ENCODE measurements at places on chromosomes 7 and 10.

DNA sequence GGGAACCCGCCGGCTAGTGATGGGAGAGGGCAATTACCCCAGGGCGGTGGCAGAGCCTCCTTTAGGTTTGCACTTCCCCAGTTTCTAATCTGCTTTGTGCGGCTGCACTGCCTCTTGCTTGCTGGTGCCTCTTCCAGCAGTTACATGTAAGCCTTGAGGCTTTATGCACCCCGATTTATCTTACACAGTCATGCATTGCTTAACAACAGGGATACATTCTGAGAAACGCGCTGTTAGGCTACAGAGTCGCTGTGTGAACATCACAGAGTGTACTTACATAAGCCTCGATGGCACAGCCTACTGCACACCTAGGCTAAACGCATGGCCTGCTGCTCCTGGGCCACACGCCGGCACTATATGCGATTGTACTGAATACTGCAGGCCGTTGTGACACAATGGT lies 155.6 kb upstream of the MKI67 start:
- no peak for DNase-seq

DNA sequence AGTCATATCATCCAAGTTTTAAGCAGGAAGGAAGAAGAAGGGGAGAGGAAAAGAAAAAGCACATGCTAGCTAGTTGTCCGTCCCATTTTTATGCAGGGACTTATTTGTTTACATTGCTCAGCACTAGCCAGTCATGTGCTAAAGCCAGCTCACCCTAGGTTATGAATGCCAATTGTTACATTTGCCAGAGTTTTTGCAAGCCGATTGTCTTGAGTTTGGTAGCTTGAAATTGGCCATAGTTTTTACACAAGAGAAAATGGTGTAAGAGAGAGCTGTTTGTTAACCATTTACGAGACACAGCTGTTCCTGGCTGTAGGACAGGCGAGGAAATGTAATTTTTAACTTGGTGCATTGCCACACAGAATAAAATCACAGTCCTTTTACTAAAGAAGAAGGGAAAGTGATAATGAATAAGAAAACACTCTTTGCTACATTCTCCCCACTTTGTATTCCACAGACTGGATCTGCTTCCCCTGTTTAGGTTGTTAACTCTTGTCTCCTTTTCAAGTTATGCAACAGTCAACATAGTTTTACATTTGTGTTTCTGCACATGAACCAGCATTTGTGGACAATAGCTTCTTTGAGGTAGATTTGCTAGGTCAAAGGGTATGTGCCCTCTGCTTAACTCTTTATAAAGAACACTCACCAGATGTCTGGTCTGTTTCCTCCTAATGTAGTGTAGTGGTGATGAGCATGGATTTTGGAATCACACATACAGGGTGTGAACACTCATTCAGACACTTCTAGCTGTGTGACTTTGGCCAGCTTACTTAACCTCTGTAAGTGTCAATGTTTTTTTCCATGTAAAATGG lies 357.2 kb downstream of the LRMDA start:
- DNase-seq = no peak

DNA sequence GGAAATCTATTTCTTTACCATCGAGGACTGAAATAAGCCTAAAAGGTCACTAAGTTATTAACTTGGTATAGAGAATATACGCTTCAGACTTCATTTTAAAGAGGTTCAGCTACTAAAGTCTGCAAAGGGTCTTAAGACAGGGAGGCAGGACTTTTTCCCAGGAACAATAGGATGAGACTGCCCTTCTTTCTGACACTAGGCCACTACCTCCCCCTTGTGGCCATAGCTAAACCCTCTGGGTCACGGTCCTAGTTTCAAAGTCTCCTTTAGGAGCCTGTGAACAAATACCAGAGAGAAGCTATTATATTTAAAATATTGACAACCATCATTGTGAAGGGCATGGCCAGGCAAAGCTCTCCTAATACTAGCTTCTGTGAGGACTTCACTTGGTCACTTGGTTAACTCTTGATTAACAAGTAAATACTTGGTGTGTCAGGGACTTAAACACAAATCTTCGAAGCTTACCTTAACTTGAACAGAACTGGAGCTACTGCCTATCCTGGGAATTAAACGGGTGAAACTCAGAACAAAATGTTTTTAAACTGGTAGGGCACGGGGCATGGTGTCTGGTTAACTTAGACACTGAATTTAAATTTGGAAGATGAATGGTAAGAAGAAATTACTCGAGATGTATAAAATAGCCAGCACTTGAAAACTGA lies 75.6 kb downstream of the CCDC6 start:
- no peak for DNase-seq

DNA sequence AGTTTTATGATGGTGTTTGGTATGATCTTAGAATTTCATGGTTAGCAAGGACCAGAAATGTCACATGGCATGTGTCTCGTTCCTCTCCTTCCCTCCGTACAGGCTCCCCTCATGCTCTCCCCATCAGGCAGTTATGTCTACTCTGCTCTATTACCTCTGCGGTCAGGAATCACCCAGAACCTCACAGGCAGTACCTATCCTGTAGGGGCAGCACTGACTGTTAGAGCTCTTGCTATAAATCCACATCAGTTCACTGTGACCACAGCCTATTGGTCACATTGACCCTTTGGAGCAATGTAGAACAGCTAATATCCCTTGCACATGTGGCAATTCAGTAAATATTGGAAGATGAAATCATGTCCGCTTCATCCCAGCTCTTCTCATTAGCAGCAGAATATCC lies 151.8 kb downstream of the WNT2 start:
- no peak for DNase-seq

DNA sequence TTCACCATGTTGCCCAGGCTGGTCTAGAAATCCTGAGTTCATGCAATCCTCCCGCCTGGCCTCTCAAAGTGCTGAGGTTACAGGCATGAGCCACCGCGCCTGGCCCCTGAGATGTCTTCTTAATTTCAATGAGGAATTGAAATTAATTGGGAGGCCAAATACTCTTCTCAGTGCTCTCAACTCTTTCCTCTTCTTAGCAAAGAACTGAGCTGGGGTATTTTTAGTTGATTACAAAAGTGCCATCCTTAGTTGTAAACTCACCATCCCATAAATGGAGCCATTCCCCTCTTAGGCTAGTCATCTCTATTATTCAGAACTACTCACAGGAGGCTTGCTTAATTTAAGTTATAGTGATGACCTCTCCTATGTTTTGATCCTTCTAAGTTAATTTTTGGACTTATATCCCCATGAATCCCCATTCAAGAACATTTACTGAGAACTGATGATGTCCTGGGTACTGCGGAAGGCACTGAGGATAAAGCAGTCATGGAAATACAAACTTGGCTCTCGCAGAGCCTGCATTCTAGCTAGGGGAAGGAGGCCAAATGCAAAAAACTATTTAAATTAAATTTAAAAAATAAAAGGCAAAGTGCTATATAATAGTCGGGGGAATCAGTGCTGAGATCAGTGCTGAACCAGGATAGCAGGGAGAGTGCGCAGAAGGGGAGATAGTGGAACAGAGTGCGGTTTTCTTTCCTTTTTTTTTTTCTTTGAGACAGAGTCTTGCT lies 145.3 kb downstream of the SFMBT2 start:
- no peak for DNase-seq

DNA sequence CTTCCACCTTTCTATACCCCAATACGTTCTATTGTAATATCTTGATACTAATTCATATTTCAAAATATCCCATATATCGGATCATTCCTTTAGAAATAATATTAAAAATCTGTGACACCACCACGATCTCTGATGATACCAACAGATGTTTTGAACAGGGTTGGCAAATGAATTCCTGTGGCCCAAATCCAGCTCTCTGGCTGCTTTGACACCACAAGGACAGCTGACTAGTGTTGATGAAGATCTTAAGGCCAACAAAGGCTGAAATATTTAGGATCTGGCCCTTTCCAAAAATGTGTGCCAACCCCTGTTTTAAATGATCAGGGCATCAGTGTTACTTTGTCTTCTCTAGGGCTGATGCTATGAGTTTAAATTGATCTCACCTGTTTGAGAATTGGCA lies 380.7 kb upstream of the PFKP start:
- DNase-seq = no peak

- DNase-seq = no peak
Measured at GRCh38 chr10:123689880-123690279, 23.7 kb downstream of the GPR26 start.

DNA sequence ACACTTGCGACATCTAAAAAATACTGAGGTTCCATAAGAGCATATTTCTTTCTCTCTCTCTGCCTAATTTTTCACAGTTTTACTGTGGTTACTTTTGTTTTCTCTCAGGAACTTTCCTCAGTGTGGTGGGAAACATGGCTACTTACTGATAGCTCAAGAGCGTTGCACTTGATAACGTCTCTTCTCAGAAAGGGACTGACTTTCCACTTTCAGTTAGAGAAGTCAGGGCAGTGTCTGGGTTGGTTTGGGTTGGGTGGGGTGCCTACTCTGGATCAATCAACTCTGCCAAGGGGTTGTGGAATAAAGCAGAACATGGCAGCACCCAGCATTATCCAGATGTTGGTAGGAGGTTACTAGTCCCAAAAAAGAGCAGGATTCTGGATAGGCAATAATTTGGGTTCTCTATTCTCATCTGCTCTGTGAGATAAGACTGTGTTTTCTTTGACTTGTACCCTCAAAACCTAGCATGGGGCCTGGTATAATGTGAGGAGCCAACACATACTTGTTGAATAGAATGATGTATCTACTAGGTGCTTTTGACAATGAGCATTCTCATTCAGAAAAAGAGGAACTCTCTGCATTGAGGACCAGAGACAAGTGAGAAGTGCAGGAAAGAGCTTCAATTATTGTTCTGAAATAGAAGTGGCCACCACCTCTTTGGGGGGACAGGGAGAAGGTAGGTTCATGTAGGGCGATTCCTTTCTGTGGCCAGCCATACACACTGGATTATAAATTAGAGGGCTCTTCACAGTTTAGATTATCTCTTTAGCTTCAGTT lies 315.7 kb downstream of the REEP3 start:
- no peak for DNase-seq

DNA sequence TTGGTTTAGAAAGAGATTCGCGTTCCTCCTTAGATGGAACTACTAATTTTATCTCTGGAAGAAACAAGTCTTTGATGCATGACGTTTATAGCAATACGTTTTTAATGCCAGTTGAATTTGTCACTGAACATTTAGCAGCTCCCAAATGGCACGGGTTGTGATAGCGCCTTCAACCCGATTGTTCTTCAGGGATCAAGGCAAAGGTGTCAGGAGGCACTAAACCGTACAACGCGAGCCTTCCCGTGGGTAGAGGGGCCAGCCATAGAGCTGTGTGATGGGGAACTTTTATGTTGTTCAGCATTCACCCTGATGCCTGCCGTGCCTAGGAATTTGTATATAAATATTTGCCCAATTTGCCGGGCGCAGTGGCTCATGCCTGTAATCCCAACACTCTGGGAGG lies 3.4 kb downstream of the GET4 start:
- no peak for DNase-seq

- DNase-seq = no peak
Measured at GRCh38 chr7:88789480-88790064, 6.0 kb downstream of the TEX47 start.

- DNase-seq = no peak
Measured at GRCh38 chr10:6704896-6705295, 124.8 kb upstream of the PRKCQ start.

DNA sequence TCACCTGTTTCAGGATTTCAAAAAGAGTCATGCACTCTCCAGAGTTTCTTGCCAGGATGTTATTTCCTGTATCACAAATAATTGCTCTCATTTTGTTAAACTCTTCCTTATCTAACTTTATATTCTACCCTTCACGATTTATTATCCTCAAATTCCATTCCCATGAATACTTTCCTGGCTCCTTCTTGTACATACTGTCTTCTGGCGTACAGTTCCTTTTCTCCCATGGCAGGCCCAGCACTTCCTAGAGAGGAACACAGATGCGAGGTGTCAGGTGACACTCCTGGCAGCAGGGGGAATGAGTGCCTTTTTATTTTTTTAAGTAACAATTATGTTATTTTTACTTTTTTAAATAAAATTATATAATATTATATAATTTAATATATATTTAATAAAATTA lies 411.9 kb downstream of the TFEC start:
- no peak for DNase-seq

- DNase-seq = no peak
Measured at GRCh38 chr7:82428186-82428961, 15.2 kb downstream of the CACNA2D1 start.

- DNase-seq = no peak
Measured at GRCh38 chr7:94313926-94314325, 80.8 kb upstream of the COL1A2 start.

DNA sequence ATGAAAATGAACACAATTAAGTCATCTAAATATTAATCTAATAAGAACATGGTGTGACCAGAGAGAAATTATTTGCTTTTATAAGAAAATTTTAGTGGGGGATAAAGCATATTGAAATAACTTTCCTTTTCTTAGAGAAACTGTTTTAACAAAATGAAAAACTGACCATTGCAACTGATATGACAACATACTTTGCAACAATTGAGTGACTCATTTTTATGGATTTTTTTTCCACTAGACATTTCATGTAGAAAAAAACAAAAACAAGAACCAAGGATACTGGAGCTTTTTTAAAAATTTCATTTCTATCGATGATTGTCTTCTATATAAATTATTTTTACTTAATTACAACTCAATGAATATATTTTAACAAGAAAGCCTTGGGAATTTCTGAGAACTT lies 90.0 kb downstream of the C1GALT1 start:
- no peak for DNase-seq

DNA sequence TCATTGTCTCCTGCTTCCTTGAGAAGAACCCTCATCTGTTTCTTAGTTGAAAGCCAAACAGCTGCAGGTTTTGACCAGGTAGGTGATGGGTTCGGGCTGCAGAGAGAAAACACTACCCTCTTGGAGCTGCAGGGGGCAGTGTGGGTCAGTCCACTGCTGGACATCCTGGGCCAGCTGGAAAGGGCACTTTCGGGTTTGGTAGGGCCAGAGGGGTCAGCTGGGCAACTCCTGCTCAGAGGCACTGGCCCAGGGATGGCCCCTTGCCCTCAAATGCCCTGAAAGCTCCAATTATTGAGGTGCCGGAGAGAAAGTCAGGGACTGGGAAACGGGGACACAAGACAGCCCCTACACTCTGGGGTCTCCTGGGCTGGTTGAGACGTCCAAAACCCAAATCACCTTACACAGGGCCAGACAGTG lies 90.7 kb downstream of the MKI67 start:
- peak; percentile 48 for DNase-seq

GRCh38 chr7:28243861-28244260 lies 63.3 kb upstream of the JAZF1 start:
- DNase-seq = no peak

GRCh38 chr7:80923211-80923612 lies 4.4 kb upstream of the SEMA3C start:
- no peak for DNase-seq

DNA sequence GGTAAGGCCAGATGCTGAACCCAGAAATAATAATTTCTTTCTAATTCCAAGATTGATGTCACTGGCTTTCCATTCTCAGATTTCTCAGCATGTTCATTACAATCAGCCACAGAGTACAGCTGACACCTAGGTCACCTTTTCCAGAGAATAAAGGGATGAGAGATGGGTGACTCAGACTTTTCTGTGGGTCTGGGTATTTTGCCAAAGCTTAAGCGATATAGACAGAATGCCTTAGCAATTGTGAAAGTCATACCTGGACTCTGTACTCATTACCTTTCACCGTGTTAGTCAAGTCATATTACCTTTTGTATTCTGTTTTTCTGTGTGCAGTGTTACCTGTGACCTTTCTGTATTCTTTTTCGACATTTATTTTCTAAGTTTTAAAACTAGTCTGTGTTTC lies 10.6 kb upstream of the PRTFDC1 start:
- DNase-seq = no peak

All from stimulated activated CD4-positive, alpha-beta T cell treated with anti-CD3 and anti-CD28 coated beads, Interleukin-1b, Interleukin-23, amount 100 ng/mL, for 1 hour (primary cell).